ENCODE measurements at places on chromosomes 12 and 14.

- no peak for DNase-seq
Observed at GRCh38 chr12:118160536-118160935, 24.6 kb downstream of the PEBP1 start.

- no peak for DNase-seq
Observed at GRCh38 chr12:49534731-49535278, 4.0 kb upstream of the KCNH3 start.

DNA sequence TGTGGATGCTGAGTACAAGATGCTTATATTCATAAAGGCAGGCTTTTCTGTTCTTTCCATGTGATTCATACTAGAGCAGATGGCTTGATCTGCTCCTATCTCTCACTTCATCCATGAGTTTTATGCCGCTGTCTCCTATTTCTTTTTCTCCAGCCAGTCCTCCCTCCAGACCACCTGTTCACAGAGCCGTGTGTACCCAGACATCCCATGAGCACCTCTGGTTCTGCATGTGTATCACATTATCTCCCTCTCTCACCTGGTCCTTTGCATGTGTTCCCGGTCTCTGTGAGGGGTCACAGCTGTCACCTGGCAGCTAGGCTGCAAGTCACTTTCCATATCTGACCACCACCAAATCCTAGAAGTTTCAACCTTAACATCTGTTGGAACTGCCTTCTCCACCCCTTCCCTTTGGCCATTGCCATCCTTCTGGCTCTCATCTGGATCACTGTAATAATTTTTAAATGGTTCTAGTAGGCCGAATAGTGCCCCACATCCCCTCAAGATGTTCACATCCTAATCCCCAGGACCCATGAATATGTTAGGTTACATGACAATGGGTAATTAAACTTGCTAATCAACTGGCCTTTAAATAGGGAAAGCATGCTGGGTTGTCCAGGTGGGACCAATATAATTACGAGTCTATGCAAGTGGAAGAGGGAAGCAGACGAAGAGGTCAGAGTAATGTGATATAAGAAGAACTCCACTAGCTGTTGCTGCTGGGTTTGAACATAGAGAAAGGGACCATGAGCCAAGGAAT is 168.1 kb downstream of the SNAPC1 start:
- no peak for DNase-seq

DNA sequence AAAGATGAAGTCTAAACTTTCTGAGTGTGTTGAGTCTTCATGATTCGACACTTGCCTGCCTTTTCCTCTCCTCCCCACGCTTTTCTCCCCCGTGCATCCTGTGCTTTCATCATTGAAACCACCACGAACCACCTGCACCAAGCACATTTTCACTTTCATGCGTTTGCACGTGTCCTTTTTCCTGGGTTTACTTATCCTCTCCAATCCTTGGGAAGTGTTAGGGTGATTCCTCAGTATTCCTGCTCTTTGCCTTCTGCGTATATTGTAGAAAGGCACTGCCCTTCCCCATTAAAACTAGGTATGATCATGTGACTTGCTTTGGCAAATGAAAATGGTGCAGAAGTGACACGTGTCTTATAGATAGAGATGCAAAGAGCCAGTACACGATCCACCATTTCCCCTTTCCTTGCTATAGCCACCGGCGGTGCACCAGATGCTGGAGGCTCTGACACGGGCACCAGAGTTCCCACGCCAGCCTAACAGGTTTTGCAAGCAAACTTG is 106.6 kb downstream of the BRMS1L start:
- DNase-seq, result no peak

DNA sequence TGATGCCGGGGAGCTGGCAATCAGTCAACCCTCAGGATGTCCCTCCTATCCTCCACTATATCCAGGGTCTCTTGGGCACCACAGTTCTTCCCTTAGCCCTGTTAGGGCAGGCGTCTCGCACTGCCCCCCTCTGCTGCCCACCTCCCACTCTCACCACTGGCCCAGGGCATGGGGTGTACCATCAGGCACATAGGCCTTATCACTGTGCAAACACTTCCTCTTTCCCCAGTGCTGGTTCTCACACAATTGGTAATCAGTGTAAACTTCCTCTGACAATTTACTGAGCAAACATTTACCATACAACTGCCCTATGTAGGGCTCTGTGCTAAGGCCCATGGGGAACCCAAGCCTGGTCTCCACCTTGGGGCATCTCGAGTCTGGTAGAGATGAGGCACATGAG is 20.1 kb upstream of the TMED10 start:
- no peak for DNase-seq
